ENCODE measurements at places on chromosomes 12 and 14. TPM values are rescaled to one million over a fixed set of nuclear protein-coding genes. Genes with fewer than 3 reads are reported as not detected.
A peak's percentile ranks its signal among the peaks of the same experiment; 100 is the strongest.

GRCh38 chr12:7137908-7138307, 7.7 kb downstream of the CLSTN3 start:
- DNase-seq: no peak
- H3K36me3 ChIP-seq: peaks cover 80% of the 10 kb centered on the region
- peaks cover 6% of the 10 kb centered on the region for H3K4me1 ChIP-seq
- H3K27ac ChIP-seq: no peak overlapping the region

DNA sequence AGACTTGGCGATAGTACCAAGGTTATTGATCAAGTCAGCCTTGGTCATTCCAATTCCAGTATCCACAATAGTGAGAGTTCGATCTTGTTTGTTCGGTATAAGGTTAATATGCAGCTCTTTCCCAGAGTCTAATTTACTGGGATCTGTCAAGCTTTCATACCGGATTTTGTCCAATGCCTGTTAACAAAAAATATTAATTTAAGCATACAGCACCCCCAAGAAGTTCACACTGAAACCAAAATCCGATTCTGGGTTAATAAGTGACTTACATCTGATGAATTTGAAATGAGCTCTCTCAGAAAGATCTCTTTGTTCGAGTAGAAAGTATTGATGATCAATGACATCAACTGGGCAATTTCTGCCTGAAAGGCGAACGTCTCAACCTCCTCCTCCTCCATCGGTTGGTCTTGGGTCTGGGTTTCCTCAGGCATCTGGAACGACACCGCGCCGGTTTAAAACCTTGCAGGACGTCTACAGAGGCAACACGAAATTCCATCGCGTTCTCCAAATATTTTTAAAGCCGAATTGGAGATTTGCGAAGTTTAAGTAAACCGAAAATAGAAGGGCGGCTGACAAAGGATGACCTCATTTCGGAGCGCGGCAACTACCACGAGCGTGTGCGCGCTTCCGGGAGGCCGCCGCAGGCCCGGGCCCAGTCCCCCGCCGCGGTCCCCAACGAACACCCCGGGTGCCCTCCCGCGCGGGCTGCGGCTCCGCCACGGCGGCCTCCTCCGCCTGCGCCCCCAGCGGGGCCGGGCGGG, 716 bp downstream of the HSP90AA1 start:
- peaks cover 70% of the 10 kb centered on the region for H3K4me1 ChIP-seq
- peak overlapping the region; percentile 89 for H3K27ac ChIP-seq
- peak overlapping the region; percentile 95 for H3K4me3 ChIP-seq
- peak; percentile 73 for DNase-seq
- H3K27me3 ChIP-seq: no peaks in the 10 kb centered on the region

DNA sequence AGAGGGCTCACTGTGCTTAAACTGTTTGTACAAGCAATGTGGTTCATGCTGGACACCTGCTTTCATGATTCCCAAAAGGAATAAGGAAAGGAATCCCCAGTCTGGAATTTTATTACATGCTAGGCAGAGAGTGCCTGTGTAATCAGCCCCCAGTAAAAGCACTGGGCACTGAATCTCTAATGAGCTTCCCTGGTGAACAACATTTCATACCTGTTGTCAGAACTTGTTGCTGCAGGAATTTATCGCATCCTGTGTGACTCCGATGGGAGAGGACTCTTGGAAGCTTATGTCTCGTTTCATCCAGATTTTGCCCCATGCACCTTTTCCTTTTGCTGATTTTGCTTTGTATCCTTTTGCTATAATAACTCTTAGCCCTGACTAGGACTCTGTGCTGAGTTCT, 190.2 kb upstream of the HMGA2 start:
- H3K27ac ChIP-seq: no peak overlapping the region
- H3K4me3 ChIP-seq: no peak overlapping the region
- H3K27me3 ChIP-seq: no peaks in the 10 kb centered on the region
- no peak for DNase-seq
- no peaks in the 10 kb centered on the region for H3K4me1 ChIP-seq
- no peaks in the 10 kb centered on the region for H3K36me3 ChIP-seq

- peaks cover 32% of the 10 kb centered on the region for H3K4me1 ChIP-seq
- no peak overlapping the region for H3K27ac ChIP-seq
- H3K4me3 ChIP-seq: no peak overlapping the region
- H3K36me3 ChIP-seq: peaks cover 3% of the 10 kb centered on the region
- DNase-seq: no peak
- no peaks in the 10 kb centered on the region for H3K27me3 ChIP-seq
These were observed 69.1 kb downstream of the ARL6IP4 start for GRCh38 chr12:123049398-123050240.

- H3K27me3 ChIP-seq: no peaks in the 10 kb centered on the region
- no peak overlapping the region for H3K27ac ChIP-seq
- no peaks in the 10 kb centered on the region for H3K36me3 ChIP-seq
- no peak for DNase-seq
- no peak overlapping the region for H3K4me3 ChIP-seq
These were observed 553.0 kb downstream of the SLC16A7 start for GRCh38 chr12:60148831-60149230.

Gene KRT6B
- total RNA-seq: not detected

DNA sequence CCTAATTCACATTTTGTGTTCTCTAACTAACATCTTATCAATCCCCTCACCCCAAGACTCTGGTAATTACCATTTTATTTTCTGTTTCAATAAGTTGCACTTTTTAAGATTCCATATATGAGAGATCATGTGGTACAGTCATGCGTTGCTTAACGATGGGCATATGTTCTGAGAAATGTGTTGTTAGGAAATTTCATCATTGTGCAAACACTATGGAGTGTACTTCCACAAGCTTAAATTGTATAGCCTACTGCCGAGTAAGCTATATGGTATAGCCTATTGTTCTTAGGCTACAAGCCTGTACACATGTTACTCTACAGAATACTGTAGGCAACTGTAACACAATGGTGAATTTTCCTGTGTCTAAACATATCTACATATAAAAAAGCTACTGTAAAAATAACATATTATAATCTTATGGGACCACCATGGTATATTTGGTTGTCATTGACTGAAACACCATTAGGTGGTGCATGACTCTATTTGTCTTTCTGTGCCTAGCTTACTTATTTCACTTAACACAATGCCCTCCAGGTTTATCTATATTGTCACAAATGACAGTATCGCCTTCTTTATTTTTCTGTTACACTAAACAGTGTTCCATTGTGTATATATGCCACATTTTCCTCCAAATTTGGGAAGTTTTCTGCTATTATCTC, 473.4 kb upstream of the LMO3 start:
- no peaks in the 10 kb centered on the region for H3K4me1 ChIP-seq
- no peaks in the 10 kb centered on the region for H3K36me3 ChIP-seq
- H3K27ac ChIP-seq: no peak overlapping the region
- no peaks in the 10 kb centered on the region for H3K27me3 ChIP-seq
- no peak for DNase-seq

Gene KRT79
- total RNA-seq: not detected

Gene TMTC2
- total RNA-seq: 1.9 TPM

GRCh38 chr12:32117316-32117715, 10.7 kb downstream of the BICD1 start:
- peaks cover 13% of the 10 kb centered on the region for H3K4me1 ChIP-seq
- H3K27ac ChIP-seq: no peak overlapping the region
- H3K27me3 ChIP-seq: no peaks in the 10 kb centered on the region
- no peak for DNase-seq
- no peak overlapping the region for H3K4me3 ChIP-seq

Gene B3GNT4
- total RNA-seq: 1.4 TPM

DNA sequence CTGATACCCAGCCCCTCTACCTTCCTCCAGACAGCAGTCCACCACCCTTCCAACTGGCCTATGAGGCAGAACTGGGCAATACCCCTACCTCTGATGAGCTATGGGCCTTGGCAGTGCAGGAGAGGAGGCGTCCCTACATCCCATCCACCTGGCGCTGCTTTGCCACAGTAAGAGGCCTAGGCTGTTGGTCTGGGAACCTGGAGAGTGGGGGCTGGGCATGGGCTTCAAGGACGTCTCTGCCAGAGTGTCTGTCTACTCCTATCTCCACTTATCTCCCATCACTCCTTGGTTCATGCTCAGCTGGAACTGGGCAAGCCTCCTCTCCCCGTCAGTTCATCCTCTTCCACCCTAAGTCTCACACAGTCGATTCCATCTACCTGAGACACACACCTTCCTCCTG, 6.5 kb downstream of the AMHR2 start:
- no peak overlapping the region for H3K4me3 ChIP-seq
- H3K27me3 ChIP-seq: no peaks in the 10 kb centered on the region
- no peaks in the 10 kb centered on the region for H3K36me3 ChIP-seq
- no peak for DNase-seq

Gene SCN8A
- 1.4 TPM for total RNA-seq

Gene TPPP2
- total RNA-seq: not detected

DNA sequence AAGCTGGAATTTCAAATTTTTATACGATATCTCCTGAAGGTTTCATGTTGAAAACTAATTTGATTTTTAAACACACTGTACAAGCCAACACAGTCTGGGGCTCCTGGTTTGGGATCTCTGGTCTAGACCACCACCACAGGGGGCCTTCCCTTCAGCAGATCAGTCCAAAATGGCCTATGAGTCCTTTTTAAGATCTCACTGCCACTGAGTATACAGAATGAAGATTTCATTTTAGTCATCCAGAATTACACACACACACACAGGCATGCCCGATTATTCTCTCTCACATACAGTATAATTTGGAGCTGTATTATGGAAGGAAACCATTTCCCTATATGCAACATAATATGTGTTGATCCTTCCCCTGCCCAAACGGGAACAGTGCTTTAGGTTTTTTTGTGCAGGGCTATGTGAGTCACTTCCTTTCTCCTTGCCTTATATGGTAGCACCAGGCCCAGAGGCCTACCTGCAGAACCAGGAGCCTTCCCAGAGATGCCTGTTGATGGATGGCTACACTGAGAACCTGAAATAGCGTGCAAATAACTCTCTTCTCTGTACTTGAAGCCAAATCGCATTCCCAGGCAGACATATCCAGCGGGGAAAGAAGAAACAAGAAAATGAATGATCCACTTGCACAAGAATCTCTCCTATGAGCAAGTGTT, 28.1 kb upstream of the WNK1 start:
- no peaks in the 10 kb centered on the region for H3K27me3 ChIP-seq
- H3K36me3 ChIP-seq: peaks cover 16% of the 10 kb centered on the region
- peak; percentile 46 for DNase-seq

DNA sequence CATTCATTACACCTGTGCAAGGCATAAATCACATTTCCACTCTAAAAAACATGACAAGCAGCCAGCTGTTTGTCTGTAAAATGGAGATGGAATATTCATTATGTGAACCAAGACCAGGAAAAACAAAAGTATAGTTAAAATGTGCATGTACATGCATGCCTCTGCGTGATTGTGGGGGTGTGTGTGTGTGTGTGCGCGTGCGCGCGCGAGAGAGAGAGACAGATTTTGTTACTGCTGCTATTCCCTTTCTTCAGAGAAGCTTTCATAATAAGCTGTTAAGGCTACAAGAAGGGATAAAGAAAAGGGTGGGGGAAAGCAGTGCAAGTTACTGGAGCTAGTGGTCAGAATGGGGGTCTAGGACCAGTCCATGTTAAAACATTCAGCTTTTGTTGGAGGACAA, 430.3 kb downstream of the NAV3 start:
- H3K27me3 ChIP-seq: no peaks in the 10 kb centered on the region
- no peak for DNase-seq
- H3K4me3 ChIP-seq: no peak overlapping the region
- no peaks in the 10 kb centered on the region for H3K36me3 ChIP-seq

GRCh38 chr14:92982956-92983355, 60.0 kb downstream of the CHGA start:
- no peak for DNase-seq
- H3K4me3 ChIP-seq: no peak overlapping the region

Gene CD27
- total RNA-seq: 131 TPM

DNA sequence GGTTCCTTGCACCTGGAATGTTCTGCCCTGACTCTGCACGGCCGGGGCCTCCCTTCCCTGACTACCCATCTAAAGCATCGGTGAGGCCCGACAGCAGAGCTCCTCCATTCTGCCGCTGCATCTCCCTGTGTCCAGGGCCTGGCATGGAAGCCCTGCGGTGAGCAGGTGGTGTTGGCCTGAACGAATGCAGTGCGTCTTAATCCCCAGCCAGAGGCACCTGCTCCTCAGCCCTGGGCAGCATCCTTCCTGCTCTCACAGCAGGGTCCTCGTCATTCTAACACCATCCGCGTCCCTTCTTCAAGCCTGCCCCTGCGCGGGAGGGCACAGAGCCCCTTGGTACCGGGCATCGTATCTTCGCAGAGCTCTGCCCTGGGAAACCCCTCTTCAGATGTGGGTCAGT, 15.4 kb downstream of the BEGAIN start:
- H3K36me3 ChIP-seq: no peaks in the 10 kb centered on the region
- peaks cover 4% of the 10 kb centered on the region for H3K4me1 ChIP-seq
- DNase-seq: no peak
- peaks cover 23% of the 10 kb centered on the region for H3K27me3 ChIP-seq
- no peak overlapping the region for H3K27ac ChIP-seq
- no peak overlapping the region for H3K4me3 ChIP-seq

- no peaks in the 10 kb centered on the region for H3K27me3 ChIP-seq
- H3K4me1 ChIP-seq: peaks cover 2% of the 10 kb centered on the region
- peaks cover 3% of the 10 kb centered on the region for H3K36me3 ChIP-seq
- no peak overlapping the region for H3K27ac ChIP-seq
- no peak for DNase-seq
These were observed 46.2 kb downstream of the ACACB start for GRCh38 chr12:109162551-109162950.

DNA sequence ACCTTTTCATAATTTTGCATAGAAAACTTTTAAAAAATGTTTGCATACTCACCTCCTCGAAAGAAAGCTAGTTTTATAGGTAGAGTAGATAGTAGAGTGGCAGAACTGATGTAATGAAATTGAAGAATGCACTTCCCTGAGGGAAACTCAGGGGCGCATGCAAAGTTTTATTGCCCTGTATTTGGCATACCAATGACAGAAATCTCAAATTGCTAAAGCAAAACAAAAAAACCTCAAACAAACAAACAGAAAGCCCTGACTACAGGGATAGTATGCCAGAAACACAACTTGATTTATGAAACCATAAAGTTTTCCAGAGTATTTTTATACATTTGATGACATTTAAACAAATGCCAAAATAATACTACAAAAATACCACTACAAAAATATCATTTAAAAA, 1.8 kb downstream of the RASSF9 start:
- DNase-seq: no peak
- H3K27ac ChIP-seq: no peak overlapping the region
- H3K36me3 ChIP-seq: no peaks in the 10 kb centered on the region
- H3K27me3 ChIP-seq: no peaks in the 10 kb centered on the region

GRCh38 chr14:71341156-71341555, 433.9 kb downstream of the PCNX1 start:
- no peaks in the 10 kb centered on the region for H3K27me3 ChIP-seq
- peaks cover 22% of the 10 kb centered on the region for H3K36me3 ChIP-seq
- DNase-seq: no peak
- H3K4me3 ChIP-seq: no peak overlapping the region
- peaks cover 9% of the 10 kb centered on the region for H3K4me1 ChIP-seq

Gene AKAP6
- 0.83 TPM for total RNA-seq
